NCI-H526 (cell line): ENCODE measurements at places on chromosomes 3 and 15.

- DNase-seq: no peak
These were observed 209.9 kb upstream of the SEMA6D start for GRCh38 chr15:47507221-47507985.

GRCh38 chr3:148066802-148067201, 630.9 kb upstream of the AGTR1 start:
- DNase-seq: no peak

- DNase-seq: no peak
These were observed 284.5 kb downstream of the SLC9A9 start for GRCh38 chr3:143563786-143564185.

DNA sequence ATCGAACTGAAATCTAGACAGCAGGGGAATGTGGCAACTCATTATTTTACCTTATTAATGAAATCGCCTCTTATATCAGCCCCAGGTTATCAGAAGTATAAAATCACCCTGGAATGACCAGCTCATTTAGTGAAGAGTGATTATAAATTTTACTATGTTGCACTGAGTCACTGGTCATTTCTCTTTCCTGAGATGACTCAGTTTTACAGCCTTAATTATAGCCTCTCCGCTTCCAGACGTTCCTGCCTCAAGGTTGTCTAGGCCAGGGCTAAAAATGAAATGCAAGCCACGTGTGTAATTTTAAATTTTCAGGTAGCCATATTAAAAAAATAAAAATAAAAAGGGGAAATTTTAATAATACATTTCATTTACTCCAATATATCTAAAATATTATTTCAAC, 33.3 kb downstream of the DET1 start:
- DNase-seq: no peak

DNA sequence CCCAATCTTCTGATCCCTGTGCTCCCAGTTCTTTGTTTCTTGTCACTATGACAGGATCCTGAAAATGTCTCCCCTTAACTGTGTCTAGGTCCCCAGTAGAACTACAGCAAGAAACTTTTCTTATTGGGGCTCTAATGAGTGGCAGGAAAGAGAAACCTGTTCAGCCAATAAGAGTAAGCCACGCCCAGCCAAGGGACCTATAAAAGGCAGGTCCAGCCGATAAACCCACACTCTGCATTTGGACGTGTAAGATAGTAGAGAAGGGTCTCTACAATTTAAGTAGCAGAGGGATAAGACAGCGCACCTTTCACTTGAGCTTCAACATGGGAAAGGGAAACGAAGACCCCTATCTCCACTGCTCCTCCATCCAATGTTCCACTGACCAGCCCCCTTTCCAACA, 149.9 kb downstream of the LMLN start:
- no peak for DNase-seq

- no peak for DNase-seq
These were observed 37.7 kb upstream of the SLC6A6 start for GRCh38 chr3:14364580-14365292.

GRCh38 chr15:41695750-41696436, 35.7 kb downstream of the MGA start:
- peak; percentile 33 for DNase-seq

- DNase-seq: no peak
These were observed 1.5 kb downstream of the NTRK3 start for GRCh38 chr15:88255087-88255483.

DNA sequence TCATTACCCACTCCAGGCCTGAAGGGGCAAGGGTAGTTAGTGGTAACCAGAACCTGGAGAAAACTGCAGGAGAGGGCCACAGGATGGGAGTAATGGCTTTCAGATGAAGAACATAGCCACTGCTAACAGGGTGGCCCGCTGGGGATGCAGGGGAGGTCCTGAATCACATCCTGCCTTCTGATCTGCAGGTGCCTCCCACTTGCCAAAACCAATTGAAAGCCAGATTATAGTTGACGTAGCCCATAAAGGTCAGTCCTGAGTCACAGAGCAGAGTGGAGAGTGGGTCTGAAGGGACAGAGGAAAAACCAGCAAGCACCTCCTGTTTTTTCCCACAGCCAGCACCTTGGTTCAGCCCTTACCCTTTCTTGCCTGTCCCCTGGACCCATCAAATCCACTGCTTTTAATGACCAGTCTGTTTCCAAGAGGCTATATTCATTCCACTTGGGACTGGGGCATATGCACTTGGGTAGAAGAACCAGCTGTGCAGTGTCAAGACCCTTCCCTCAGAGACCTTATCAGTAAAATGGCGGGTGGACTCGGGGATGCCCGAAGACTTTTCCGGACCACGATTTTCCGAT, 646 bp upstream of the SLC35G2 start:
- peak; percentile 46 for DNase-seq

DNA sequence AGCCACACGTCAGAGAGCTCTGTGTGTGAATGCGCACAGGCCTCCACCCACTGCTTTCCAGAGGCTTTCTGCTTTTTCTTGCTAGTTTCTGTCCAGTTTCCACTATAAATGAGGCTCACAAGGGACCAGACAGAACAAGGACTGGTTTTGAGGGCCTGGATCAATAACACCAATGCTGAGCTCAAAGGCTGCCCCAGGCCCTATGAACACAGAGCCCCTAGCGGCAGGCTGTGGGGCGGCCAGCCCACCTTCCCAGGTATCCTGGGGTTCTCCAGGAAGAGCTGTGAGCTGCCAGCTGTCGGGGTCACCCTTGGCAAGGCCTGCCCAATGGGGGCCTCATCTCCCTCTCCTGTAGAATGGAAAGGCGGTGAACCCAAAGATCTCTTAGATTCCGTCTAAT, 2.2 kb upstream of the ITIH3 start:
- no peak for DNase-seq

DNA sequence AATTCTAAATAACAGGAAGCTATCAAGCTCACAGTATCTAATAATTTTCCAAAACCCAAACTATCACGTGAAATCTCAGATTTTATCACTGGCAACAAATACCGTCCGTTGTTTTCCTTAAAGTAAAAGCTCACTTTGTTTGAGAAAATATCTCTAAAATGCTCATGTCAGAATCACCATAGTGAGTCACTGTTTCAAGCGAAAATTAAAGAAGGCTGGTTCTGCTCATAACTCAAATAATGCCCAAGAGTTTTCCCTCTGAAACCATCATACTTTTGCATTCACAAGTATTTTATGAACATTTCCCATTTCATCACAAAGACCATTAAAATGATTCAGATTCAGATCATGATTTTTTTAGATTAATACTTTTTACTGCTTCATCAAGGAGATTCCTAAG, 50.6 kb downstream of the TBL1XR1 start:
- no peak for DNase-seq

DNA sequence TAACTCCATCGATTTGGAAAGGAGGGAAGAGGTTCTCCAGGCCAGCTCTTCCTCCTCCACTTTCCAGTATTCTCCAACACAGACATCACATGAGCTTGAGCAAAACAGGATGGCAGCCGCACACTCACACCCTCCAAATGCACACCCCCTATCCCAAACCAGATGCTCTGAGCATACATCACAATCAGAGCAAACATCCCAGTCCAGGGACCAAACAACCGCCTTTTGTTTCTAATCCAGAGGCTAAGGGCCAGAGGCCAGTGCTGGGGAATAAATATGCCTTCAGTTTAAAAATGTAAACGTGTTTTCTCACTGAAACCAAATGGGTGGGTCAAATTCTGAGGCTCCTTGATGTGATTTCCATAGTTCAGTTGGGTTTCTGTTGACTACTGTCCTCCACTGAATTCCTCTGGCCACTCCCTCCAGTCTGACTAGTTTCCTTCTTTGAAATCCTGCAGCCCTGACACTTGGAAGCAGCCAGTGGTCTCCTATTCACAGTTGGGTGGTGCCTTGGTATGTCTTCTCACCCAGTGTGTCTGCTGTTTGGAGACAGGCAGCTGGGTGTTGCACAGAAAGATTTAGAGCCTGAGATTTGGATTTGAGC, 19.2 kb upstream of the MFGE8 start:
- DNase-seq: no peak

DNA sequence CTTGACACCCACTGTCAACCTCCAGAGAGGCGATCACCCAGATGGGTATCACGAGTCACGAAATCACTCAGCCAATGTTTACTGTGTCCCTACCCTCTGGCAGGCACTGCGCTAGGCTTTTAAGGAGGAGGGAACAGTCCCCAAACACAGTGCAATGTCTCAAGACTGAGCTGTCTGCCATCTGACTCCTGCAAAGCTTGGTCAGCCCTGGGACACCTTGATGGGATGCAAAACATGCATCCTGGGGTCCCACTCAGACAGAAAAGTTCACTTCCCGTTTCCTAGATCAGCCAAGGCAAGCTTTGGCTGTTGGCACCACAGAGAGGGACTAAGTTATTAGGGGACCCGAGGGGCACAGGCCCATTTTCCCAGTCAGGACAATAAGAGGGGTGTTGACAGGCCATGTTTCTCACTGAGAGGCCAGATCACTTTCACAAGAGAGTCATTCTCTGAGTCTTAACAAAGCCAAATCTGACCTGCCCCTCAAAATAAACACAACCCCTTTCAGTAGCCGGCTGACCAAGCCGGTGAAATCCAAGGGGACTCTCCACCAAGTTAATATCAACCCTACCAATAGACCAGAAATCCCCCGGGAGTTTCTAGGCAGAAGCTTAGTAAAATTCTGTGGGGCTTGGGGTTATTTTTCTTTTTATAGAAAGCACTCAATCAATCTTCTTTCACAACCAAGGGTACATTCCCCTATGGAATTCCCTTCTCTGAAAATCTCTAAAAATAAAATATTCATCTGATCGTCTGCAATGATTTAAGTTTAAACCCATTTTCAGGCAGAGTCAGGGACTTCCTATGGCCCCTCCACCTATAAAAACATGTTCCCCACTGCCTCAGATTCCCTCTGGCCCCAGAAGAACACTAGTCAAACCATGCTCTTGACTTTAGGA, 3.5 kb downstream of the RFTN1 start:
- no peak for DNase-seq

DNA sequence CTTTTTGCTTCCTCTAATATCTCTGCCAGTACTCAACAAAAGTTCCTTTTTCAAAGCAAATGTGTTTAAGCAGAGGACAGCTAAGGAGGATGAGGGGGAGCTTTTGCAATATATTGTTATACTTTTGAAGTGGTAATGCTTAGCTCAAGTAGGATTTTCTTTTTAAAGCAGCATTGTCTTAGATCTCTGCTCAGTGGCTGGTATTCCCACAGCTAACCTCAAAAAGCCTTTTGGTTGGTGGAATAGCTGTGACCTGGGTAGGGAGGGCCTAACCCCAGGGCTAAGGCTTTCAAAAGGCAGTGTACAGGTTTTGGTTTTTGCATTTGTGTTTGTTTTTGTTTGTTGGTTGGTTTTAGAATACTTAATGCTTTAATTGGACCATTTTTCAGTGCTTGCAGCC, 76.1 kb downstream of the UBP1 start:
- no peak for DNase-seq

- peak; percentile 89 for DNase-seq
These were observed 59.6 kb upstream of the ZBTB38 start for GRCh38 chr3:141308588-141309218.
